ENCODE measurements at places on chromosomes 16 and 17.

DNA sequence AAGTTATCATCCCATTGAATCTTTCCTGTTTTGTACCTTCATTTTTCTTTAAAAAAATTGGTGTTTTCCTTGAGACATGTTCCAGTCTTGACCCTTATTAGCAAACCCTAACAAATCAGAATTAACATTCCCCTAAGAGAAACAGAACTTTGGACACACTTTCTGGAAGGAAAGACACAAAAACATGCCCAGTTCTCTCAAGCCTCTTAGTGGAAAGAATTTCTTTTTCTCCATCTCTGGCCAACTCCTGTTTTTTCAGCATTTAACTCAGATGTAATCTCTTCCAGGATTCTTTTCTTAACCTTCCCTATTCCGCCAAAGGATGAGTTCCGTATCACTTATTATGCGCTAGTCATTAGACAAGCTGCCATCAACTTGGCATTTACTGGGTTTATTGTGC is 23.9 kb upstream of the CDH8 start:
- DNase-seq: no peak

GRCh38 chr16:52861614-52862022 is 191.1 kb downstream of the CHD9NB start:
- peak; percentile 71 for DNase-seq

DNA sequence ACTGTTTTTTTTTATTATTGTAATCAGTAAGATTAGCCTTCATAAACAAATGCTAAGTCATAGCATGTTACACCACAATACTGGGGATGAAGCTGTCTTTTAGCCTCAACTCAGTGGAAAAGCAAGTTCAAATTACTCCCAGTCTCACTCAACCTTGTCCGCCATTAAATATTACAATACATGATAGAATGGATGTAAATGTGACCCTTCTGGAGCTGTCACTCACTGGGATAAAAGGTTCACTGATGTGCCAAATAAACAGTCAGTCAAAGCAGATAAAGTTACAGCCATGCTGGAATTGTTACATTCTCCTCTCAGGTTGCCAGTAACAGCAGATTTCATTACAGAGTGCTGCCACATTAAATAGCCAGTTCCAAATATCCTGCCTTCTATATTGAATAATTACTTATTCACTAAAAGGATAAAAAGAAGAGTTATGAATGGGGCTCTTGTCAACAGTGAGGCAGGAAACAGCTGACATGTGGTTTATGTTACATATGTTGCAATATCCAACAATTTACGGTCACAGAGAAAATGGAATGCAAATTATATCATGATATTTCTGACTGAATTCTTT is 53.4 kb downstream of the BRIP1 start:
- no peak for DNase-seq

DNA sequence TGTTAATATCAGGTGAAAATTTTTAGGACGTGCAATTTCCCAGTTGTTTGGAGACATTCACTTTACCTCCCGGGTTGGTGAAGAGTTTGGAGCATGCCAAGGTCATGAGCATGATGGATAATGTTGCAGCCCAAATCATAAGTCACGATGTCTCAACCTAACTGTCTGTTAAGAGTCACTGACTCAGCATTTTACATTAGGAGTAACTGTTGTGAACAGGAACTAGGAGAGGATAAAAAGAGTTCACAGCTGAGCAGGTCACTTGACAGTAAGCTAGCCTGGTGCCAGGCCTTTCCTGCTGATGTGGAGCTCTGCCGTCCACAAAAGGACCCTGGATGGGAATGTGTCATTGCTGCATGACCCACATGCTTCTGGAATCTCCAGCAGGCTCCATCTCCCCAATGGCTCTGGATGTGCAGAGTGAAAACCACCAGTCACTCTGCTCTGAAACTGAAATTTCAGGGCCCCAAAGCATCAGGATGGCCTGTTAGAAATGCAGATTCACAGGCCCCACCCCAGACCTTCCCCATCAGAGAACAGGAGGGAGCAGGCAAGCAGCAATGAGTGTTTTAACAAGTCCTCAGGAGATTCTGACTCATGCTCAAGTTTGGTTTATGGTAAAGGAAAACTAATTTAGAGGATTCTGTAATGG is 371.6 kb upstream of the MAF start:
- DNase-seq: no peak

- no peak for DNase-seq
Measured at GRCh38 chr17:82985428-82985805, 94.0 kb upstream of the METRNL start.

- DNase-seq: peak; percentile 49
Measured at GRCh38 chr17:6577686-6578263, 21.4 kb upstream of the PITPNM3 start.

DNA sequence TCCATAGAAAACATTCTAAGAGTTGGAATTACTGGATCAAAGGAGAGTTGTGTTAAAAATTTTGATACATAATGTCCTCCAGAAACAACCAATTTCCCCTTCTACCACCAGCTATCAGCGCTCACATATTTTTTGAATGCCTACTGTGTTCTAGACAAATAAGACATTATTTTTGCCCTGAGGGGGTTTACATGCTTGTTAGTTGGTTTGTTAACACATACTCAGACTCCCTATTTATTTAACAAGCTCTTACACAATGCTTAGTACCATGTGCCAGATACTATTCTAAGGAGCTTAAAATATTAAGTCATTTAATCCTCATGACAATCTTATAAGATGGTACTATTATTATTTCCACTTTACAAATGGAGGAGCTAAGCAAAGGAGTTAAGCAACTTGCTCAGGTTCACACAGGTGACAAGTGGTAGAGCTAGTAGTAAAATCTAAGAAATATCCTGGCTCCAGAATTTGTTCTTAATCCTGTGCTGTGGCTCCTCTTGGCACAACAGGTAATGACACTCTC is 194.2 kb downstream of the UTP18 start:
- no peak for DNase-seq

DNA sequence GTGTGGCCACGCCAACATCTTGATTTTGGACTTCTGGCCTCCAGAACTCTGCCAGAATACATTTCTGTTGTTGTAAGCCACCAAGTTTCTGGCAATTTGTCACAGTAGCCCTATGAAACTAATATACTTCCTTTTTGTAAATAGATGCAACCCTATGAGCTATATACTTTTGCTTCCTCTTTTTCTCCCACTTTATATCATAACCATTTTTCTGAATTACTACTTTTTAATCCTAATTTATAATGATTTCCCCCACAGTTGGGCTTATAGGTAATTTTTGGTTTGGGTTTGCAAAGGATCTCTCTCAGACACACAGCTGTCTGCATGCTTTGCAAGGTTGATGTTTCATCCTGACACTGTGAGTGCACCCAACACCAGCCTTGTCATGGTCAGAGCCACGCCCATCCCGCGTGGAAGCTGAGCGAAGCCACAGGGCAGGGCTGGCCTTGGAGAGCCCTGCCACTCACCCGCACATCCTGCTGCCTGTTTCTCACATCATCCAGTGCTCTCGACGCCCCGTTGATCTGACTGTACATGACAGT is 5.8 kb downstream of the TRIM25 start:
- DNase-seq: no peak

DNA sequence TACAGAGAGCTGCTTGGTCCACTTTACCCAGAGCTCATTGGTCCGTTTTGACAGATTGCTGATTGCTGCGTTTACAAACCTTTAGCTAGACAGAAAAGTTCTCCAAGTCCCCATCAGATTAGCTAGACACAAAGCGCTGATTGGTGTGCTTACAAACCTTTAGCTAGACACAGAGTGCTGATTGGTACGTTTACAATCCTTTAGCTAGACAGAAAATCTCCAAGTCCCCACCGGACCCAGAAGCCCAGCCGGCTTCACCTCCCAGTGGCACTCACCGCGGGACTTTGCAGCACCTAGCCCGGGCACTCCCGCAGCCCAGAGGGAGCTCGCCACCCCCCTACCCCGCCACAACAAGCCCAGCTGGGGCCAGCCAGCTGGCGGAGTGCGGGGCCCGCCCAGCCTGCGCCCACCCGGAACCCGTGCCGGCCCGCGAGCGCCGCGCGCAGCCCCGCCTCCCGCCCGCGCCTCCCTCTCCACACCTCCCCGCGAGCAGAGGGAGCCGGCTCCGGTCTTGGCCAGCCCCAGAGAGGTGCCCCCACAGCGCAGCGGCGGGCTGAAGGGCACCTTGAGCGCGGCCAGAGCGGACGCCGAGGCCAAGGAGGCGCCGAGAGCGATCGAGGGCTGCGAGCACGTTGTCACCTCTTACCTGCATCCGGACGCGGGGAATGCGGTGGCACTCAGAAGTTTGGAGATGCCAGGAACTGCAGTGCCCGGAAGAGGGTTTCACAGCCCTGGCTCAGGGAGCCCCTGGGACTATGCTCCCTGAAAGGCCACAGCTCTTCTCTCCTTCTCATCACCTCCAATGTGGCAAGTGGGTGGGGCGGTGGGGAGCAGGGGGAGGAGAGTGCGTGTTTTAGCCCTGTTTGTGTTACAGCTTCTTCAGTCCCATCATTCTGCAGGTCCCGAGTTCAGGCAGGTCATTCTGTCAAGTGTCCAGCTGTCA is 1504.5 kb downstream of the CDH11 start:
- DNase-seq: peak; percentile 57

- DNase-seq: no peak
Measured at GRCh38 chr16:71259086-71259485, 28.6 kb upstream of the HYDIN start.

DNA sequence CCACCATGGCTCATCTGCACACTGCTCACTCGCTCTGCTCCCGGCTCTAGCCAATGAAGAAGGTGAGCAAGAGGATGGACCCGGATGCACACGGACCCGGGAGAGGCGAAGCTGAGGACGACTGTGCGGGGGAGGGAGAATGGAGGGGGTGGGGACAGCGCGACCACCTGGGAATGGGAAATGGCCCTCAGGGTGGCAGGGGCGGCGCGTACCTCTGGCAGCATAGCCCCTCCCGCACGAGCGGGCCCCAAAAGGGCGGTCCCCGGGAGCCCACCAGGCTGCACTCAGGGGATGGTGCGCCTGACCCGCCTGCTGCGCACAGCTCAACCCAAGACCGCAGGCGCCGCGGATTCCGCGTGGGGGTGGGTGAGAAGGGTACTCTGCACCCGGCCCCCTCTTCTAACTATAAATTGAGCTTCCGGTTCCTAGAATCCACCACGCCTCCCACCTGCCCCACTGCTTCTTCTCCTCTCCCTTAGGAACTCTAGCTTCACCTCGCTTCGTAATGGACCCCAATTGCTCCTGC is 6.1 kb downstream of the MT1H start:
- peak; percentile 78 for DNase-seq

DNA sequence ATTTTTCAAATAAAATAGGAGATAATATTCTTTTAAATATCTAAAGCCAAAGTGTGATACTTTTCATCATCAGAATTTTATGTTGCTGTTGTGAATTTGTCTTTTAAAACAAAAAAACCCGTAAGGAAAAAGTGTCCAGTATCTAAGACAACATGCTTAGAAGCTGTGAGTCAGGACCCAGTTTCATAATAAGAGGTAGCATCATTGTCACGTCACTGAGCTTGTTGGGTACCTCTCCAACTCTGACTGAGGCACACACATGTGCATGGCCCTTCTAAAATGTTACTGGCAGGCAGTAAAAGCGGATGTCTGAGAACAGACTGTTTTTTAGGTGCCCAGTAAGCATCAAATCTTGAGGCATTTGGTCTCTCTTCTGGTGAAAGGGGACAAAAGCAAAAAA is 2.5 kb downstream of the CIAPIN1 start:
- no peak for DNase-seq

DNA sequence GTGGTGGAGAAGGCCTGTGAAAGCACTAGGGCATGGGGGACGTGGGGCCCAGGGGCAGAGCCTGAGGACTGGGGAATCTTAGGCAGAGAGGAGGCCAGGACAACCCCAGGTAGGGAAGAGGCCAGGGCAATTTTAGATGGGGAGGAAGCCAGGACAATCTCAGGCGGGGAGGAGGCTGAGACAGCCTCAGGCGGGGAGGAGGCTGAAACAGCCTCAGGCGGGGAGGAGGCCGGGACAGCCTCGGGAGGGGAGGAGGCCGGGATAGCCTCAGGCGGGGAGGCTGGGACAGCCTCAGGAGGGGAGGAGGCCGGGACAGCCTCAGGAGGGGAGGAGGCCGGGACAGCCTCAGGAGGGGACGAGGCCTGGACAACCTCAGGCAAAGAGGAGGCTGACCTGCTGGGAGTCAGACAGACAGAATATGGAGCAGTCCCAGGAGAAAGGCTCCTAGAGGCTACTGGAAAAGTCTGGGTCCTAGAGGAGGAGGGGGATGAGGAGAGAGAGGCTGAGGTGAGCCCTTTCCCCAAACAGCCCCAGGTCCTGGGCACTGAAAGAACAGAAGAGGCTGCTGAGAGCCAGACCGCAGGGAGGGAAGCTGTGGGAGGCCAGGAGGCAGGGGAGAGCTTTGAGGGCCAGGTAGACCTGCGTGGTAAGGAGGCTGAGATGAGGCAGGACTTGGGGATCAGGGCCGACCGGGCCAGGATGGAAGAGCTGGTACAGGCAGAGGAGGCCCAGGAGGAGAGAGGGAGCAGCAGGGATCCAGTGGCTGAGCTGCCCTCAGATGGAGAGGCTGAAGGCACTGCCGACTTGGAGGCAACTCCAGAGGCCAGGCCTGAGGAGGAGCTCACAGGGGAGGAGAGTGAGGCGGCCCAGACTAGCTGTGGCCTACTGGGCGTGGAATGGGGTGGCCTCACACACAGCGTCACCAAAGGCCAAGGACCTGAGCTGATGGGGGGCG is 1.6 kb downstream of the APOBR start:
- DNase-seq: no peak

GRCh38 chr17:8855477-8856204 is 11.8 kb downstream of the PIK3R6 start:
- no peak for DNase-seq

DNA sequence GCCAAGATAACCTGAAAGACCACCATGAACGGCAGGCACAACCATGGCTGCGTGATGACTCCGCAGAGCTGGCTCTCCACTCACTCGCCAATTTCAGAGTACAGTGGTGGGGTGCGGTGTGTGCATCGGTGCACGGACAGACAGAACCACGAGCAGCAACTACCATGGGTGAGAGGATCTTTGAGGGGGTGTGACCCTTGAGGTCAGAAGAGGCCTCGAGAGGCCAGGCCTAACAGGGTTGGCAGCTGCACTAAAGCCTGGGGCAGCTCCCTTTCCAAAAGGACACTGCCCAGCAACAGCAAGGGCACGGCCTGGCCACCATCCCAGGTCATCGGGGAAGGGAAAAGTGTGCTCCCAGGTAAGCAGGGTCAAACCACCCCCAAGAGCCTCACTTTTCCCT is 1.9 kb upstream of the ECI1 start:
- no peak for DNase-seq

Measured in GM23338 (cell line).